ENCODE measurements at places on chromosomes 1 and 21.

GRCh38 chr1:8586438-8586837, 231.0 kb downstream of the RERE start:
- no peak for DNase-seq

GRCh38 chr1:12438349-12438924, 179.6 kb downstream of the DHRS3 start:
- no peak for DNase-seq

GRCh38 chr1:36580524-36580923, 97.8 kb upstream of the CSF3R start:
- no peak for DNase-seq

DNA sequence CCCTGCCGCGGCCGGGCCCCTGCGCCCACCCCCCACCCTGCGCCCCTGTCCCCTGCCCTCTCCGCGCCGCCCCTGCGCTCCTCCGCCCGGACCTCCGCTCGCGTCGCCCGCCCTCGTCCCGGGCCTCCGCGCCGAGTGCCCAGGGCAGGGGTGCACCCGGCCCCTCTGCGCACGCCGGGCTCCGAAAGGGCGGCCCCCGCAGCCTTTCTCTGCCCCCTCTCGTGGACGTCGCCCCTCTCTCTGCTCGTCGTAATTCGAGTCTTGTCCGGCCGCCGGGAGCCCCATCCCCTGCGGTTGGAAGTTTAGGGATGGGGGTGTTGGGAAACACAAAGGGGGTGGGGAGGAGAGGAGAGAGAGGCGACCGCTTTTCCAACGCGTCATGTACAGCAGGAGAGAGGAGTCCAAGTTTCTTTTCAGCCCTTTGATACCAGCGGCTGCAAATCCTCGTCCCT, 407 bp downstream of the GALNT2 start:
- DNase-seq = no peak

- DNase-seq = no peak
These were observed 45.7 kb upstream of the TLR5 start for GRCh38 chr1:223188618-223189356.

DNA sequence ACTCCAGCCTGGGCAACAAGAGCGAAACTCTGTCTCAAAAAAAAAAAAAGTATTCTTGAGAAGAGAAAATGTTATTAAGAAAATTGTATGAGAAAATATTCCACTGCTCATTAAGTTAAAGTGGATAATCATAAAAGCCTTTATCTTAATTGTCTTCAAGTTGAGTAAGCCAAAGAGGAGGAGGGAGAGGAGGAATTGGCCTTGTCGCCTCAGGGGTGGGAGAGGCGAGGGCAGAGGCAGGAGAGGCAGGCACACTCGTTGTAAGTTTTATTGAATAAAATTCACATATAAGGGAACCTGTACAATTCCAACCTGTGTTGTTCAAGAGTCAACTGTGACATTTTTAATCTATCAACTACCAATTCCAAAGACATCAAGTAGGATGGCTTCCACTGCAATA, 820.3 kb downstream of the USP25 start:
- no peak for DNase-seq

GRCh38 chr1:113531321-113531720, 141.0 kb downstream of the MAGI3 start:
- no peak for DNase-seq

DNA sequence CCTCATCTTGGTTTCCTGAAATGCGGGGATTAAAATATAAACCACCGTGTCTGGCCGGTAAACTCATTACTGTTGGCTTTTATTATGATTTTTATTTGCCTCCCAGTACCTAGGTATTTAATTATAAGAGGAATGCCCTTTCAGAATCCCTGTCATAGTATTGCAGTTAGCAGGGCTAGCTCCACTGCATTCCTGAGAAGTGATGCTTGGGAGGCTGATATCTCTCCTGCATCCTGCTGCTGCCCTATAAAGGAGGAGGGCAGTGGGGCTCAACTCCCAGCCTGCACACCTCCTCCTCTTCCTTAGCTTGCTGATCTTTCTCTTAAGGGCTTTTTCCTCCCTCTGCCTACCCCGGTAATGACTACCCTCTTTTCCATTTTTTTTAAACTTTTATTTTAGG, 19.9 kb upstream of the DISC1 start:
- no peak for DNase-seq

DNA sequence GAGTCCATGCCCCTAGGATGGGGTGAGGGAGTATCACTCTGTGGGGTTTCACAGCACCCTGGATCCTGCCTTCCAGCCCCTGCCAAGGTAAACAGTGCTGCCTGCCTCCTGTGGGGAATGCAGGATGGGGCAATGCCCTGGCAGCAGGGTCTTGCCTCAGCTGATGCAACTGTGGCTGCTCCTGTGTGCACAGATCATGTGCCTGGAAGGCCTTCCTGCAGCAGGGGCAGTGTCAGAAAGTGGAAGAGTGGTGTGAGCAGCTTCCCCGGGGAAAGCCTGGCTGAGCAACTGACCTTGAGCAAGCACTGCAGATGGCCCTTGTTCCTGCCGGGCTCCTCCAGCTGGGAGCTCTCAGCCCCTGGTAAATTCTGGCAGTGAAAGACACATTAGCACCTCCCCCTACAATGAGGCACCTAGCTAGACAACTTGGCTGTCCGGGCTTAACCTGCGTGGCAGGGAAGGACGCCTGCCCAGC, 9.9 kb downstream of the TOR3A start:
- no peak for DNase-seq

DNA sequence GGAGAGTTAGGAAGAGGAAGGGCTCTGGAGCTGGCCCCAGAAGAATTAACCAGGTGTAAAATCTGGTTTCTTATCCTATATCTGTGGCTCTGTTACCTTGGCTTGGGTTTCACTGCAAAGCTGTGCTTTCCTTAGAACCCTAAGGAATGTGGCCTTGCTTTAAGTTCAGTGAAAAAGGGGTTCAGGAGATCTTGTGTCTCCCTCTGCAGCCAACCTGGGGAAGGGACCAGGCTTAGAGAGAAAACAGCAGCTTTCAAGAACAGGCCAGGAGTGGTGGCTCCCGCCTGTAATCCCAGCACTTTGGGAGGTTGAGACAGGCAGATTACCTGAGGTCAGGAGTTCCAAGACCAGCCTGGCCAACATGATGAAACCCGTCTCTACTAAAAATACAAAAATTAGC, 16.1 kb upstream of the MYCL start:
- DNase-seq = no peak

- DNase-seq = peak; percentile 69
These were observed at the start of gene NUAK2 for GRCh38 chr1:205321162-205321958. TSS of gene NUAK2 (minus strand) at chr1:205321745. CDS start at chr1:205321628, 117 bp downstream.

DNA sequence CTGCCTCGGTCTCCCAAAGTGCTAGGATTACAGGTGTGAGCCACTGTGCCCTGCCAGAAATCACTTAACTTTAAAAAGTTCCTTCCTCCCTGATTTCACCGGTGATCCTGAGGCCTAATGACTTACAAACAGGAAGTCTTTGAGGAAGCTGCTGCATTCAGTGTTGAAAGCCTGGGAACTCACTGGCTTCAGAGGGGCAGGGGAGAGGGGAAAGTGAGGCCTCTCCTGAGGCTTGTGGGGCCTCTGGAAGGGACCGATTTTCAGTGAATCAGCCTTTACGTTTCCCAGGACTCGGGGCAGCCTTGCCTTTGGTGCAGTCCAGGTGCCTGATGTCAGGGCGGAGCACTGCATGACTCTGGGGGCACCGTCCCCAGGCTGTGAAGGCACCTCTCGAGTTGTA, 30.1 kb upstream of the ARHGEF10L start:
- no peak for DNase-seq

DNA sequence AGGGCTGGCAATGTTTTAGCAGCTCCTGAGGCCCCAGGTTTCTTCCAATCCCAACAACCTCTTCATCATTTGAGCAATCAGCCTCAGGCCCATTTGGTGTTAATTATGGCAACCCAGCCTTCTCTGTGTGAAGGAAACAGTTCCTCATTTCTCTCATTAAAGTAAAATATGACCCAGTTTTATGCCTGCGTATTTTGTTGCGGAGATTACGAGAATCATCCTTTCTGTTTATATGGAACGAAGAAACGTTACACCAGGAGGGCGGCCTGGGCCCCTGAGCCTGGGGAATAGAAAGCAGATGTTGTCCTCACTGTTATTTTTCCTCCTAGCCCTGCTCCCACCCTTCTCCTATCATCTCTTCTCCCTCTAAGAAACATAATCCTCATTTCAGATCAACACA, 332.2 kb upstream of the USP24 start:
- no peak for DNase-seq

DNA sequence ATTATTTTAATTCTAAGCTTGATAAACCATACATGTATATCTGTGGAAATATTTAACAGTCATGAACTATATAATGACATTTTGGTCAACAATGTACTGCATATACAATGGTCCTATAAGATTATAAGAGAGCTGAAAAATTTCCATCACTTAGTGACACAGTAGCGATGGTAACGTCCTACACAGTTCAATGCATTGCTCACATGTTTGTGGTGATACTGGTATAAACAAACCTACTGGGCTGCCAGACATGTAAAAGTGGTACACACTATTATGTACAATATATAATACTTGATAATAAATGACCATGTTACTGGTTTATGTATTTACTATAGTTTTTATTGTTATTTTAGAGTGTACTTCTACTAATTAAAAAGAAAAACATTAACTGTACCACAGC, 841.9 kb downstream of the LTN1 start:
- no peak for DNase-seq

DNA sequence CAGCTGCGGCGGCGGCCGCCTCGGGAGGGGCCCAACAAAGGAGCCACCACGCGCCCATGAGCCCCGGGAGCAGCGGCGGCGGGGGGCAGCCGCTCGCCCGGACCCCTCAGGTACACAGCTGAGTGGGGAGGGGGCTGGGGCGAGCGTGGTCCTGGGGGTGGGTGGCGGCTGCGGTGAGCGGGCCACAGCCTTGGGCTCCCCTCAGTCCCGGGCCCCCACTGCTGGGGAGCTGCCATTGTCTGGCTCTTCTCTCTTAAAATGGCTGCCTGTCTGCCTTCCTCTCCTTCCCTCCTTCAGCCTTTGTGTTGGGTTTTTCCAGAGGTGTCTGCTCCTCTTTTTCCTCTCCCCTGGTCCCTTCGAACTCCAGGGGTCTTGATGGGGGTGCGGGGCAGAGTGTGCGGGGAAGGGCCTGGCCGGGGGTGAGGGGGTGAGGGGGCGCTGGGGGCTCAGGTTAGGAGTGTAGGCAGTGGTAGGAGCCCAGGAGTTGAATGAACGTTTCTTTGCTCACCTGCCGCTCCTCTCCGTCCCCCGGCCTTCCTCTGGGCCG, 1.7 kb downstream of the ARID1A start:
- DNase-seq = no peak

DNA sequence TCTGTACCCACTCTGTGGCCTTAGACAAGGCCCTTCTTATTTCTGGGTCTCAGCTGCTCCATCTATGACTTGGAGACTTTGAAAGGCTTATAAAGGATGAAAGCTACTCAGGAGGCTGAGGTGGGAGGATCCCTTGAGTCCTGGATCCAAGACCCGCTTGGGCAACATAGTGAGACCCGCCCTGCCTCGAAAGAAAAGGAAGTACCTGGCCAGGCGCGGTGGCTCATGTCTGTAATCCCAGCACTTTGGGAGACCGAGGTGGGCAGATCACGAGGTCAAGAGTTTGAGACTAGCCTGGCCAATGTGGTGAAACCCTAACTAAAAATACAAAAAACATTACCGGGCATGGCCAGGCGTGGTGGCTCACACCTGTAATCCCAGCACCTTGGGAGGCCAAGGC, 13.4 kb downstream of the ID3 start:
- DNase-seq = no peak

DNA sequence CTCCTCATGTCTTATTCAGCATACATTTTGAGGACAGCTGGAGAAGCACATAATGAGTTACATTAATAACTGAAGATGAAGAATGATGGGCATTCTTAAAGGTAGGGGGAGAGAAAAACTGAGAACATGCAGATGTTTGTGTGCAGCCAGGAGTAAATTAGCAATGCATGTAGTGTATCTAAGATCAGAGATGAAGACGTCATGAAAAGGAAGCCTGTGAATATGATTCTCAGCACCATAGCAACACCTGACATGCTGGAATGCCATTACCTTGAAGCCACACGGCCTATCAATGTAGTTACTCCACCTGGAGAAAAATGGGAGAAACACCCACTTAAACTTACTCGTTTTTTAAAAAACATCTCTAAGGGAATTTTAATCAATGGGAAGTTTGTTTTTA, 607.1 kb downstream of the PTPRC start:
- no peak for DNase-seq

GRCh38 chr1:115214098-115214497, 124.0 kb downstream of the NGF start:
- DNase-seq = no peak

DNA sequence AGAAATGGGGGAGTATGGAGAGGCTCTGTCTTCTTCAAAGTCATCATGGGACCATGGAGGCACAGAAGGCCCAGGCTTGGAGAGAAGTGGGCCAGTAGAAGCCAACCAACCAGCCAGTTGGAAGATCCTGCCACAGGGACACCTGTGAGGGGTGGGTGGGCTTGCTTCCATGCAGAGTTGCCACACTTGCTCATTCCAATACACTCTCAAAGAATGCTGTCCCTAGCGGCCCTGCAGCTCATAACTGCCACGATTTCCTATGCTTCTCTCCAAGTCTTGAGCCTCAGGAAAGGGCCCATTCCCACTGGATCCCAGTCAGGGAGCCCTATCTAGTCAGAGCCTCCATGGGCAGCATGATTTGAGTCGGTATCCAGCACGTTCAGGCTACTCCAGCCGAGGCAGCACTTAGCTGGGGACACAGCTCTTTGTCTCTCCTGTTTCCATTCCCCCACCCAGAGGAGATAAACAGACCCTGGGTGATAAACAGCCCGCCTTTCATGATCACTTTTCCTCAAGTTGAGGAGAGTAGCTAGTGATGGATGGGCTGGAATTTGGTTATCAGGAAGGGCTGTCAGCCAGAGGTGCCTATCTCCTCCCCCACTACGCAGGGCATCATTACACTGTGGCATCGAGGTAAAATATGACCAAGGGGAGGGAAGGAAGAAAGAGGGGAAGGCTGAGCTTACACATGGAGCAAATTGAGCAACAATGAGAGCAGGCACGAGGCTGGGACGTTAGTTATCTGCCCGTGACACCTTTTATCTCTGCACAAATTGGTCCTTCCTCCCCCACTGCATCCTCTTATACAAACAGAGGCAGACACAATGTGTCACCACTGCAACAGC, 64.6 kb downstream of the ERI3 start:
- DNase-seq = no peak

- peak; percentile 77 for DNase-seq
These were observed at the start of gene ID3 for GRCh38 chr1:23559136-23559984. TSS of gene ID3 (minus strand) at chr1:23559501. CDS start at chr1:23559426, 75 bp downstream.

DNA sequence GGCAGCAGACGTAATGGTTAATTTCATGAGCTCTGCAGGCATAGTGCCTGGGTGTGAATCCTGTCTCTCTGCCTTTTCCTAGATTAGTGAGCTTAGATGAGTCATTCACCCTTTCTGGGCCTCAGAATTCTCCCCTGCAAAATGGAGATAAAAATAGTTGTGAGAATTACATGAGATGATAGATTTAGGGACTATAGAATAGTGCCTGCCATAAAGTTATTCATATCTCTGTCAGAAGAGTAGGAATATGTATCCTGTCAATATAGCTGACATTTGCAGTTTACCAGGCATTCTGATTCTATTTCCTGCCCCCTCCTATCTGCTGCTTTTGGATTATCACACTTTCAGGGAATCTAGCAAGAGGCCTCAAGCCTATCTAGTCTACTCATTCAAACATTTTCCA, 112.0 kb downstream of the PDE4B start:
- DNase-seq = no peak

Measured in stimulated activated CD8-positive, alpha-beta memory T cell treated with anti-CD3 and anti-CD28 coated beads, Interleukin-2, amount 100 ng/mL, for 1 hour (primary cell).